ENCODE measurements at places on chromosomes 3 and 15.

GRCh38 chr3:70120357-70120966 is 120.9 kb downstream of the SAMMSON start:
- peak; percentile 8 for DNase-seq

DNA sequence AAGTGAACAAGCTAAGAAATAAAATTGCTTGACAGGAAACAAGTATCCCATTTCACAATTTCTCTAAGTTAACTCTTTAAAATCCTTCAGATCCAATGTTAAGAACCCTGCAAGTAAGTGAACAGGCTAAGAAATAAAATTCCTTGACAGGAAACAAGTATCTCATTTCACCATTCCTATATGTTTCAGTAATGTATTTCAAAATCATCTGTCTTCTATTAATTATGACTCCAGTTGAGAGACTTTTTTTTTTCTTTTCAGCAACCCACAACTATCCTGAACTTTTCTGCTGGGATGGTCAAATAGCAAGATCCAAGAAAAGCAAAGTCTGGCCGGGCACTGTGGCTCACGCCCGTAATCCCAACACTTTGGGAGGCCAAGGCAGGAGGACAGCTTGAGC is 2.4 kb upstream of the SLC12A6 start:
- DNase-seq: no peak

- no peak for DNase-seq
Measured at GRCh38 chr3:197204736-197205135, 93.7 kb downstream of the DLG1 start.

- DNase-seq: no peak
Measured at GRCh38 chr15:49330166-49330565, 92.9 kb upstream of the FGF7 start.

- DNase-seq: no peak
Measured at GRCh38 chr3:59872128-59872527, 822.3 kb upstream of the CFAP20DC start.

DNA sequence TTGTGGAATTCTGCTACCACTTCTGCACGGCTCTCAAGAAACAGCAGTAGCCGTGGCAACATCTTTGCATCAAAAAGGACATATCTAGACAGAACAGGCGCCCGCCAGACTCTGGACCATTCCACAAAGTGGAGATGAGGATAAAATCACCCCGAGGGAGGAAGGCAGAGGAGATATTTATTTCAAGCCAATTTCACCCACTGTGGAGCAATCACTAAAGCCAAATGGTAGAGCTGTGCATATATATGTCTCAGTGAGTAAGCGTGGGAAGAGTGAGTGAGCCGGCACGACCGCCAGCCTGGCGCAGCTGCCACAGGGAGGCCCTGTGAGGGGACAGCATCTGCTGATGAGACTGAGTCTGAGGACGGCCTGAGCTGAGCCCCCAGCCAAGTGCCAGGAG is 111.3 kb downstream of the MEGF11 start:
- DNase-seq: peak; percentile 60

GRCh38 chr3:31936420-31937060 is 44.5 kb downstream of the OSBPL10 start:
- no peak for DNase-seq

DNA sequence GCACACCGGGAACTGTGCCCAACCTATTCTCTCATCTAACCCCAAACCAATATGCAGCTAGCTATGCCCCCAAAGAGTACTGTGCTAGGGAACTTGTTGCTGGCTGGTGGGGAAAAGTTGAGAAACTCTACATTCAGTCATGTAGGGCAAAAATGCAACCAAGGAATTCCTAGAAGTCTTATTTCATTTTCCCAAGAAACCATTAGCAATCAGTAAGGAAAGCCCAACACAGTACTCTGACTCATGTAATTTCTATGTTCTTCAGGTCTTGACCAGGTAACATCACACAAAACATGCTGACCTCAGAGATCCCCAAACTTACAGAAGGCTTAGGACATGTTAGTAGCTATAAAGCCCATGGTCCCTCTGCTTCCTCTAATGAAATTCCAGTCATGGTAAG is 52.1 kb downstream of the TASOR start:
- no peak for DNase-seq

DNA sequence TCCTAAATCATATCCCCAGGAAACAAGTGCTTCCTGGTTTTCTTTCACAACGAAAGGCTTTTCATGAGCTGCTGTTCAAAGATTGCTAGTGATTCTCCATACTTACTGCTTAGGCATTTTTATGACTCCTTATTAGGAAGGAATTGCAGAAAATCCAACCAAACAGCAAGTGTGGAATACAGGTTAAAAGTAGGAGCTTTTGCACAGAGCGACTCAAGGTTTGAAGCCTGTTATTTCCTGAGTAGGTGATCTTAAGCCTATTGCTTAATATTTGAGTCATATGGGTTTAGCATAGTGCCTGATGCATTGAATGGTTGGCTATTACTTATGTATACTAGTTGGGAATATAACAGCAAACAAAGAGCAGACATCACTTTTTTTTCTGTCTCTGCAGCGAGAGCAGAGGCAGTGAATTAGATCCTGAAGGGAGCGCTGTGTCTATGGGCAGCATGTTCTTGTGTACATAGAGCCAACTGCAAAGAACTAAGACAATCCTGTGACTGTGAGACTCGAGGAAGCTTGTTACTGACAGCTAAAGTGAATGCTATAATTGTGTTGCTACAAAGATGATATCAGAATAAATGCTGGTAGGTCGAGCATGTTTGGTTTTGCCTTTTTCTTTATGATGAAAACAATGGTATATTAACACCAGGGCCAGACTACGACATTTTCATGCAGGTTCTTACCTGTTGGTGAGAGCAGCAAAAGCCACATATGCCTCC is 6.3 kb downstream of the TM4SF1 start:
- no peak for DNase-seq

DNA sequence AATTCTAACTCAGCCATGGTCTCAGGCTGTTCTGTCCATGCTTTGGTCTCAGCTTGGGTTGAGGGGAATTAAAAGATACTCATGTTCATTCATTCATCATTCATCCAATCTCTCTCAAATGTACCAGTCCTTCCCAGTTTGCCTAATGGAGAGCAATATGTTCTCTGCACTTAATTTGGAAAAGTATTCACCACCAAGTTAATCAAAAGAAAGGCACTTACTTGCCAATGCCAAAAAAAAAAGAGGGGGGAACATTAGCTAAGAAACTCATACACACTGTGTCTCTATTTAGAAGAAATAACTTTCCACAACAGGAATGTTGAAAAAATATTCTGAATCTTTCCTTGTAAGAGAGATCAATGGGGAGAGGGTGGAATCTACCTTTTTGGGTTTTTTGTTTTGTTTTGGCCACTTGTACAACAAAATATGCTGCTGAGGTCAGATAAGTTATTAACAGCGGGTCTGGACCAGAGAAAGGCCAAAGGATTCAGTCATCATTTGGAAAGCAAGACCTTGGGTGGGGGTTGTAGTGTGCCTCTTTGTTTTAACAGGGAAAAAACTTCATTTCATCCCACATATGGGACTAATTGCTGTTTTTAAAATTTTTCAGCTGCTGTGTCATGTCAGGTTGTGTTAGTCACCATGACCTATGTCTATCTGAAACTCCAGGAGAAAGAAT is 152.3 kb downstream of the FBN1 start:
- DNase-seq: no peak

DNA sequence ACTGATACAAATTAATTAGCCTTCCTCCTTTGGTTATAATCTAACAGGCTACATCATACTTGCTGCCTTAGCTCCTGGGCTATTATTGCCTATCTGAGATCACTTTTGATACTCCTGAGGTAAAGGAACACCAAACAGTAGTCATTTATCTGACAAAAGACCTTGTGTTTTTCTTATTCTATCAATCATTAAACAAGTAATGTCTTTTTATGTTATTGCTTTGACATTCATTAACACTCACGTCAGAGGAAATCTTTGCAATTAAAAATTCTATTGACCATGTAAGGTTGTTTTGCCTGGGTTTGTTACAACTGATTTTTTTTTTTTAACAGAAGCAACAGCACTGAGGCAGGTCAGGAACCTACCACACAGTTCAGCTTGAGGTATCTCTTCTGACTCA is 366.3 kb downstream of the MECOM start:
- DNase-seq: no peak

DNA sequence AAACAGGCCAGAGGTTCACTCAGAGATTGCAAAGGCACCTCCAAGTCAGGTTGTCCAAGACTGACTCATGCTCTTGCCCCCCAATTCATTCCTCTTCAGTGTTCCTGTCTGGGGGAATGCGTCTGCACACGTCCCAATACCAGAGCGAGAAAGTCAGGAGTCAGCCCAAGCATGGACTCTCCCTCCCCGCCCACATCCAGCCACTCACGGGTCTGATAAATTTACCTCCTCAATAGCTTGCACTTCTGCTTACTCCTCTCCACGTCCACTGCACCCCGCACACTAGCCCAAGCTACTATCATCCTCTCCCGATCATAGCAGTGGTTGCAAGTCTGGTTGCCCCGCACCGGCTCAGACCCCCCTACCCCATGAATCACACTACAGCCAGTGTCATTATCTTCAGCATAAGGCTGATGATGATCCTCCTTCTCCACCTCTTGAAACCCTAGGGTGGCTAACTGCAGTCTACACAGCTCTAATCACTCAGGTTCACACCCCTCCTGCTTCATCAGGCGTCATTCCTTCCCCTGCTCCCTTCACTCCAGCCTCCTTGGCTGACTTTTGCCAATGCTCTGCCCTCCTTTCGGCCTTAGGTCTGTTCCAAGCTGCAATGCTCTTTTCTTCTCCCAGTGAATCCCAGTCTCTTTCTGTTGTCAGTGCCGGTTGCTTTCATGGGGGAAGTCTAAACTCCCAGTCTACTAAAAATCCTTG is 27.6 kb upstream of the MYO1E start:
- DNase-seq: no peak

GRCh38 chr15:91897585-91898372 is 44.3 kb downstream of the SLCO3A1 start:
- DNase-seq: no peak

GRCh38 chr3:72739531-72740466 is 108.4 kb downstream of the SHQ1 start:
- no peak for DNase-seq

Data from posterior cingulate gyrus (tissue), 11 donors.